ENCODE measurements at places on chromosomes 2 and 18.

DNA sequence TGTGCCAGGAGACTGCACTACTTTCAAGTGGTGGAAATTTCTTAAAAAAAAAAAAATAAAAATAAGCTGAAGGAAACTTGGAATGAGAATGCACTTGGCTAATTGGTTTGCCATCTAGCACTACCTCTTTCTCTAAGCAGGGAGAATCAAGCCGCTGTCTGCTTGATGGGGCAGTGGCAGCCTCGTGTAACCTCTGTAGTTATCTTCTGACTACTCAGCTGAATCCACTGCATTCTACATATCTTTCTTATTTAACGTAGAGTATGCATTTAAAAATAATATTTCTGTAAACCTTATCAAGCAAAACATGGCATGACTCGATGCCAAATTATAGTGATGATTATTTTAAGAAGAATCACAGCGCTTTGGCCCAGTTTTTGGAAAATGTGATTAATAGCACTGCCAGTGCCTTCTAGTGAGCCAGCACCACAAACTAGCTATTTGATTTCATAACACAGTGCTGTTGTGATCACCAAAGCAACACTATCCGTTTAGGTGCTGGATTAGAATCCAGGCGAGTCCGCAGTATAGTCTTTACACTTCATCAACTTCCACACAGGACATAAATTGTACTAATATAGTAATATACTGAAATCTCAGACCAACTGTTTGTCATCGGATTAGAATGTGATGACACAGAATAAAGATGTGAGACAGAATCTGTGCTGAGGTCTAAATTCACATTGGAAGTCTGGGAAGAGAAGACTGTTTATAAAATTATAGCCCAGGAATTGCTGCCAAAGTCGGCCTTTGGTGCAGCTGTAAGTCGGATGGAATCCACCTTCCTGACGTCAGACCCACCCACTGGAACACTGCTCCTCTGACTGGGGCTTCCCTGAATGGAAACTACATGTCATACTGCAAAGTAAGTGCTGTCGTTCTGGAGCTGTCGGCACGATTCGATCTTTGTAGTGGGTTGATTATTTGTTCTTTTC is 136.5 kb upstream of the ETAA1 start:
- no peak for DNase-seq

GRCh38 chr2:64978514-64979268 is 10.5 kb upstream of the SLC1A4 start:
- no peak for DNase-seq

DNA sequence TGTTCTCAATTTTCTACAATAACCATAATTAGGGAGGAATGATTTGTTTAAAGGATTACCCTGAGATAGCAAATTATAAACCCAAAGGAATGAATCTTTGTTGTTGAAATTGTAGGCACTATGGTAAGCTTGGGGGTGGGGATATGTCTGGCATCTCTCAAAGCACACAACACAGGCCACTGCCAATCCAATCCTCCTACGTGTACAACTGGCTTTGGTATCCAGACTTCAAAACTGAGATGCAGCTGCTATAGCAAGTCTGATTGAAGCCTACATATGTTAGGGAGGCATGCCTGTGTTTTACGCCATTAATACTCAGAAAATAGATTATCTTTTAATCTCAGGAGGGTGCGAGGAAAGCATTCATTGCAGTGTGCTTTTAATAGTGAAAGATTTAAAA is 5.9 kb upstream of the NCOA1 start:
- DNase-seq, result no peak

DNA sequence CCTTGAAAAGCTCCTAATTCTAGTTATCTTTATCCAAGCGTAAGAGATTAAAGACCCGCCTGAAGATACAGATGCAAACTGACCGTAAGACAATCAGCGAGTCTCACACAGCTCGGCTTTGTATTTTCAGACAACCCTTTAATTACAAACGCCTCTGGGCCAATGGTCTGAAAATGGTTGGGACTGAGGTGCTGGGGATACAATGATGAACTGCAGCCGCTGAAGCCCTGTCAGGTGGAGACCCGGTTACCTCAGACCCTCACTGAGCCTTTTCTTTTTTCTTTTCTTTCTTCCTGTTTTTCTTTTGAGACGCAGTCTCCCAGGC is 715 bp upstream of the CFAP36 start:
- peak; percentile 3 for DNase-seq

DNA sequence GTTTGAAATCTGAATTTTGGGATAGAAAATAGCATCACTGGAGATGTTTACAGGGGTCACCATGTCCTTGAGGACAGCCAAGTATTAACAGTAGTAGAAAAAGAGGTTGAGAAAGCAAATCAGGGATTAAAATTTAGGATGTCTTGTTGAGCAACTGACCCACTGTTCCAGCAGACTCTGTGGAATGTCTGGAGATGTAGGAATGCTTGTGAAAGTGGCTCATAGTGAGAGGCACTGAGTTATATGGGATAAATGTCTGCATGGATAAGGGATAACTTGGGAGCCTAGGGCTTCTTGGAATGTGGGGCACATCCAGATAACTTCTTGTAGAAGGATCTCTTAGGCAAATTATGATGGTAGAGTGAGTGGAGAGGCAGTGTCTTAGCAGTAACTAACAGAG is 495.0 kb downstream of the TMX3 start:
- DNase-seq, result no peak

DNA sequence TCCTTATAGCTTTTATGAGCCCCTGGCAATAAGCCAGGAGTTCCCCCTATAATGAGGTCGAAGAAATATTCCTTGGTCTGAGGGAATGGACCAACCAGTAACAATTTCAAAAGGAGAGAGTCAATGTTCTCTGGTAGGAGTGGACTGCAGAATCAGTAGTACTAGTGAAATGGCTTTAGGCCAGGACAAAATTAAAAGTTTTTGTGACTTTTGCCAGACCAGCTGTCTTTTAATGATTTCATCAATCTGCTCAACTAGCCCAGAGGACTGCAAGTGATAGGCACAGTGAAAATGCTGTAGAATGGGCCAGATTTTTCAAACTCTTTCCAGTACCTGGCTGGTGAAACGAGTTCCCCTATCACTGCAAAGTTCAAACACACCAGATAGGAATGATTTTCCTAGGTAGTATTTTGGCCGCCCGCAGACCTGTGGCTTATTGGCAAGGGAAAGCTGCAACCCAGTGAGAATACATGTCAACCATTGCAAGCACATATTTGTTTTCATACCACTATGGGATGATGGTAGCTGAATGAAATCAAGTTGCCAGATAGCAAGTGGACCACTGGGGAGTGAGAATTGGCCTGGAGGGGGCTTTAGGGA is 45.5 kb downstream of the CERS6 start:
- no peak for DNase-seq

Data from kidney capillary endothelial cell (primary cell).